WERI-Rb-1 (cell line): ENCODE measurements at places on chromosomes 7 and 10.
A peak's percentile ranks its signal among the peaks of the same experiment; 100 is the strongest.

DNA sequence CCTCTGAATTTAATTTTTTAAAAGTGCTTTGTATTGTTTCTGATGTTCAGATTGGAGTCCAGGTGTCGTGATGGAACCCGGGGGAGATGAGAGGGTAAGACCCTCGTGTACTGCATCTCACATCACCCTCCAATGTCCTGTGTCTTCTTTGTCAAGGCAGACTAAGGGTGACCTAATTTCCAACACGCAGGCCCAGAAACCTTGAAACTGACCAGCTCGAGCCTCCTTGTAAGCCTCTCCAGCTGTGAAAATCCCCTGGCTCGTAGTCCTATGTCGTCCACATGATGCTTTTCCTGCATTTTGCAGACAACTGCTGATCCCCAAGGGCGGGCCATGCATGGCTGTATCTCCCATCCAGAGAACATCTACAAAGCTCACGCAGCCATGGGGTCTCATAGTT, 220.2 kb downstream of the ARHGAP12 start:
- DNase-seq = peak; percentile 43

- no peak for DNase-seq
Observed at GRCh38 chr7:19215412-19215811, 70.2 kb upstream of the FERD3L start.

GRCh38 chr7:101669307-101669706, 40.2 kb upstream of the MYL10 start:
- no peak for DNase-seq

DNA sequence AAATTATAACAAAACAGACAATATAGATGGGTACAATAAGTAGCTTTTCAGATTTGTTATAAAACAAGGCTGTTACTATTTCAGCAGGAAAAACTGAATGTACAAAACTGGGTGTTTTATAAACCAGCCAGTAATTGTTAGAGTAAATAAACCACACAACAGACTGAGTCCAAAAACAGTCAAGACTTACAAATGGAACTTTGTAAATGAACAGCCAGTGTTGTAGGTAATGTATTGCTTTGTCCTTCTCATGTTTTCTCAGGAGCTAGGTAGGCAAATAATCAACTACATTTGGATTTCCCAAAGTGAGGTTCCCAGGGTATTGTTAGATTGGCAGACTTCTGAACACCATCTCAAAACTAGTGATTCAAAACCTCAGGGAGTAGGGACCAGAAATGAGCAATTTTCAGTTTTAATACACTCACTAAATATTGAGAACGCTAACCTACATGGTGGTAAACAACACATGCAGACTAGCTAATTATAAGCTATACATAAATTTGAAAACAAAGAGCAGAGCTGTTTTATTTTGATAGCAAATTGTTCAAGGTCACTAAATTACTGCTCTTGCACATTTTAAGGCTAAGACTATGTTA, 36.2 kb downstream of the HERPUD2 start:
- DNase-seq = no peak

- DNase-seq = no peak
Observed at GRCh38 chr7:159042581-159043101, 102.0 kb downstream of the VIPR2 start.

GRCh38 chr10:68992636-68993440, 4.2 kb downstream of the KIFBP start:
- DNase-seq = no peak

DNA sequence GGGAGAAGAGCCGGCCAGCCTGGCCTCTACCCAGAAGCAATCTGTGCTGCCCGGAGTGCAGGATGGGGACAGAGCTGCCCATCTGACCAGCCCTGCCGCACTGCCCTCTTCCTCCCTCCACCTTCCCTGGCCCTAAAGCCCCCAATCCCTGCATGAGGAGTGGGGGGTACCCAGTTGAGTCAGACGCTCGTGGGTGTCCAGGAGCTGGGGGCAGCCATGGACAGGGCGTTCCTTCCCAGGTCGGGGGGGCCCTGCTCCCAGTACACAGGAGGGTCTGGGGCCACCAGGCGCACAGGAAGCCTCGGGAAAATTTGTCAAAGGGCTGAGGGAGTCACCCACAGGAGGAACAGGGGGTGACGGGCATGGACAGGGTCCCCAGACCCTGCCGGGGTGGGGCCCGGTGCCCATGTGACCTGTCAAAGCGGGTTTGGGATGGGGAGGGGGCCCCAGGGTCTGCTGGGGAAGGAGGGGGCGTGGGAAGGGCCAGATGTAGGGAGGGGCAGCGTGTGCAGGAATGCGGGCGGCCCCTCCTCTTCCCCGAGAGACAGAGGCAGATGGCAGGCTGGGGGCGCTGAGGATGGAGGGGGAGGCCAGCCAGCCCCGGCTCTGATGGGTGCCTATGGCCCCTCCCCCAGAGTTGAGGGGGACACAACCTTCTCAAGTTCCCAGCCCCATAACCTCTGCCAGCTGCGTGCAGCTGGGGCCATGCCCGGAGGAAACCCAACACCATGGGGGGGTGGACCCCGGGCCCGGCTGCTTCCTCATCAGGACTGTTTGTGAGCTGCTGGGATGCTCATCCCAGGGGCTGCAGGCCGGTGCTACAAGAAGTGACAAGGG, 21.5 kb upstream of the GRIFIN start:
- DNase-seq = no peak

DNA sequence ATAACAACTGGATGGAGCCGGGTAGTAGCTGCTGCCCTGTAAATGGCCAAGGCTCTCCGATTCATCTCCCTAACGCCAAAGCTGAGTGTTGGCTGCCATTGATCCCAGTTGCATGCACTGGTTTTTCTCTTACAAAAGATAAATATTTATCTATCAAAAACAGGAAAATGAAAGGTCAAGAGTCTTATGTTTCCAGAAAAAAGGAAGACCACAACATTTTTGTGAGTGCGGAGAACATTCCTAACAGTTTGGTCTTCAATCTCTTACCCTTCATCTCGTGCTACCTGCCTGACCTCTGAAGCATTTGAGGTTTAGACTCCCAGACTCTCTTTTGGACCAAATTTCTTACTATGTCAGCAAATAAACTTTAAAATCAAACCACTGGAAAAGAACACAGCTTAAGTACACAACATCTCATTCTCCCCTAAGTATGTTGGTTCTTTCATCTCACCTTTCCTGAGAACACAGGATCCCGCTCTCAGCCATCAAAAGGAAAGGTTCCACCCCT, 61.6 kb downstream of the SORBS1 start:
- DNase-seq = no peak

DNA sequence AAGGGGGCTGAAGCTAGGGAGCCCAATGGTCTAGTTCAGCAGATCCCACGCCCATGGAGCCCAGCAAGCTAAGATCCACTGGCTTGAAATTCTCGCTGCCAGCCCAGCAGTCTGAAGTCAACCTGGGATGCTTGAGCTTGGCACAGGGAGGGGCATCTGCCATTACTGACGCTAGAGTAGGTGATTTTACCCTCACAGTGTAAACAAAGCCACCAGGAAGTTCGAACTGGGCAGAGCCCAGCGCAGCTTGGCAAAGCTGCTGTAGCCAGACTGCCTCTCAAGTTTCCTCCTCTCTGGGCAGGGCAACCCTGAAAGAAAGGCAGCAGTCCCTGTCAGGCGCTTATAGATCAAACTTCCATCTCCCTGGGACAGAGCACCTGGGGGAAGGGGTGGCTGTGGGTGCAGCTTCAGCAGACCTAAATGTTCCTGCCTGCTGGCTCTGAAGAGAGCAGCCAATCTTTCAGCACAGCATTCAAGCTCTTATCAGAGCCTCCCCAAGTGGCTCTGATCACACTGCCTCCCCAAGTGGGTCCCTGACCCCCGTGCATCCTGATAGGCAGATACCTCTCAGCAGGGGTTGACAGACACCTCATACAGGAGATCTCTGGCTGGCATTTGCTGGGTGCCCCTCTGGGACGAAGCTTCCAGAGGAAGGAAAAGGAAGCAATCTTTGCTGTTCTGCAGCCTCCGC, 167.8 kb downstream of the CCDC71L start:
- no peak for DNase-seq

DNA sequence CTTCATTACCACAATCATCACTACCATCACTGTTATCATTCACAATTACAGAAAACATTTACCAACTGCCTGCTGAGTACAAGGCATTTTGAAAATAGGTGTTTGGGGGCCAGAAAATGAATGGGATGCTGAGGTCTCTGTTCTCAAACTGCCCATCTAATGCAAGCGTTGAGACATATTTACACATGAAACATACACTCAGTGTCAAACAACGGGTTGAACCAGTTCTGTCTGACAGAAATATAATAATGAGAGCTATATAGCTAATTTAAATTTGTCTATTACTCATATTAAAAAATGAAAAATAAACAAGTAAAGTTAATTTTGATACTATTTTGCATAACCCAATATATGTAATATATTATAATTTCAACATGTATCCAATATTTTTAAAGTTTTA, 303.1 kb downstream of the KCNMA1 start:
- no peak for DNase-seq

DNA sequence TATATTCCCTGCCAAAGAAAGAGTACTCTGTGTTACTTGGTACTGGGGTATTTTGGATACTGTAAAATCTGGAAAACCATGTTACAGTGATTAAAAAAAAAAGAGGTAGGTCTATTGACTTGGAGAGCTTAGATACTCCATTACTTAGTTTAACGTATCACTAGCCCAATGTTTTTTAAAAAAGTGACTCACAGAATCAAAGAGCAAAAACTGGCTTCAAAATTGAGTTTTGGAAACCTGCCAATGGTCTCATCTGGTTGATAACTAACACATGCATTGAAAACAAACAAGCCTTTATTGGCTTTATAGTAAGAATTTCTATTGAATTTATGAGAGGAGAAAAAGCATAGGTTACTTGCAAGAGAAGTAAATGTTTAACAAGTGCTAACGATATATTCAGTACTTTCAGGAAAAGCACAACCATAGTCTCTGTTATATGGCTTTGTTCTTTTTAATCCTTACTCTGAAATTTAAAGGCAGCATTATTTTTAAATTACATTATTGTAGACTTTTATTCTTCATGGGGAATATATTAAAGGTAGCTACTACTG, 563.3 kb upstream of the SORCS1 start:
- DNase-seq = no peak

GRCh38 chr7:101702362-101702850, 73.3 kb upstream of the MYL10 start:
- no peak for DNase-seq

DNA sequence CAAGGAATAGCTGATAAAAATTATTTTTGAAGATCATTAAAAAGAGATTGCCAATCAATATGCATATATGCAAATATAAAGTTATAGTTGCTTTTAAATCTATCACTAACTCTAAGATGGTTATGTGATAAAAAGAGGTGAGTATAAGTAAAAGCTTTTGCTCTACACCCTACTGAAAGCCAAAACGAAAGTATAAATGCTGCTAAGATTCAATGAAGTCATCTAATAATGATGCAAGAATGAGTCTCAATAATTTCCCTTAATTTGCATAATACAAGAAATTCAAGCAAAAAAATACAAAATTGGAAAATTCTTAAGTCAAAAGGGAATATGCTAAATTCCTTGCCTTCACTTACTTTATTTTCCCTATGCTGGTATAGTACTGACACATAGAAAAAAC, 75.2 kb downstream of the WAPL start:
- no peak for DNase-seq

GRCh38 chr7:85160223-85160622, 26.6 kb downstream of the SEMA3D start:
- no peak for DNase-seq

GRCh38 chr10:8327140-8327423, 272.6 kb downstream of the GATA3 start:
- DNase-seq = no peak

DNA sequence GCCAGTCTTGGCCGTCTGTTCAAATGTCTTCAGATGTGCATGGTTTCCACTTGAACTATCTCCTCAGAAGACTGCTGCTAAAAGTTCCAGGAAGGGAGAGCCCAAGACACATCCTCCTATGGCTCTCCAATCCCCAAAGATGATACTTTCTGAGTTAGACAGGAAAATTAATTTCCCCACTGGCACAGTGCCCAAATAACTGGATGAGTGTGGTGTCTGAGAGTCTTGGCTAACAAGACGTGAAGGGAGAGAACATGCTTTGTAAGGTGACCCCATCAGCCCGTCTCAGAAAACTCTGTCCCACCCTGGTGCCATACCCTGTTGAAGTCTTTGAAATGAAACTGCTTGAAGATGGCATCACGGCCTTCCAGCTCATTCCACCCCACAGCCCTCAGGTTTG, 2.9 kb downstream of the PCBD1 start:
- no peak for DNase-seq
